ENCODE measurements at places on chromosomes 7 and 10.

GRCh38 chr7:2698581-2699288 lies 10.7 kb downstream of the AMZ1 start:
- DNase-seq = no peak

DNA sequence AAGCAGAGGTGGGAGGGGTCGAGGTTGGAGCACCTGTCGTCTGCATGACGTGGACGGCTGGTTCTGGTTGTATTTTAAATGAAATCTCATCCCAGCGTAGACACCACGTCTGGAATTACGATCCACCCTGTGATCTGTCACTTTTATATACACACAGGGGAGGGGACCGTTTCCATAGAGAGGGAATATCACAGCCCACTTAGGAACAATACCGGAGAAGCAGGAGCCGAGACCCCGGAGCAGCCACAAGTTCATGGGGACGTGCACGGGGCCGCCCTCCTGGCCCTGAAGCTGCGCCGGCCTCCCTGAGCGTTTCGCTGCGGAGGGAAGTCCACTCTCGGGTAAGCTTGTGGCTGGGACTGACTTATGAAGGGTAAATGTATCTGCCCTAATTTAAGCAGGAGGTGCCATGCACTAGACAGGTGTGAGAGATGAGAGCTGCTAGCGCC lies at the start of gene UCN3:
Gene UCN3 (plus strand): TSS at position 77 of the 449 bp plus-strand sequence. CDS start 8,755 bp downstream, outside the sequence.
- no peak for DNase-seq

DNA sequence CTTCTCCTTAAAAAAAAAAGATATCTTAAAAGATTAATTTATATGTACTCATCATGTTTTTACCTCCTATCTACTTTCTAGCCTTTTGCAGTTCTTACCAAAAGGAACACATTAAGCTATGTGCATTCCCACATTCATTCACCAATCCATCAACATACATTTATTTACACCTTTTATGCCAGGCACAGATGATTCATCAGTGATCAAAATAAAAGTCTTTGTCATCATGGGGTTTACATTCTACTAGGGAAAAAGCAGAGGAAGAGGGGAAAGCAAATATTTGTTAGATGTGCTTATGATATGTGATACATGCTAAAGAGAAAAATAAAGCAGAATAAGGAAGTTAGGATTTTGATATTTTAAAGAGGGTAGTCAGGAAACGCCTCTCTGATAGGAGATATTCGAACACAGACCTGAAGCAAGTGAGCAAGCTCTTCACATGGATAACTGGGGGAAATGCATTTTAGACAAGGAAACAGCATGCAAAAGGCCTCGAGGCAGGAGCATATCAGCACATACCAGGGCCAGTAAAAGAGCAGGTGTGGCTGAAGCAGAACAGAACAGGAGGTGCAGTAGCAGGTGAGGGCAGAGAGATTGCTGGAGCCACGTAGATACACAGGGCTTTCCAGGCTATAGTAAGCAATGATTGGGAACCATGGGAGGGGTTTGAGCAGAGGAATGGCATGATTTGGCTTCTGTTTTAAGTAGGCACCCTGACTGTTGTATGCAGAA lies 67.4 kb downstream of the REEP3 start:
- DNase-seq = no peak

DNA sequence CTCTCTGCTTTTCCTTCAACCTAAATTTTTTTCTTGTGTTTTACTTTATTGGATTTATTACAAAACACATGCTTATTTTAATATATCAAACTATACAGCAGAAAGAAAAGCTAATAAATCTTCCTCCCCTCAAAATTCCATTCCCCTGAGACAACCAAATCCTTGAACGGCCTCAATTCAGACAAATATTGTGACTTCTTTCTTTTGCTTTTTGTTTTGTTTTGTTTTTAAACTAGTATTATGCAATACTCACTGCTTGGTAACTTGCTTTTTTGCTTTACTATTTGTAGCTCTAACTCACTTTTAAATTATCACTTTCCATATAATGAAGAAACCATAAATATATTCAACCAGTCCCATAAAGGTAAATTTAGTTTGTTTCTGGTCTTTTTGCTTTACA lies 59.4 kb upstream of the CDK1 start:
- no peak for DNase-seq

DNA sequence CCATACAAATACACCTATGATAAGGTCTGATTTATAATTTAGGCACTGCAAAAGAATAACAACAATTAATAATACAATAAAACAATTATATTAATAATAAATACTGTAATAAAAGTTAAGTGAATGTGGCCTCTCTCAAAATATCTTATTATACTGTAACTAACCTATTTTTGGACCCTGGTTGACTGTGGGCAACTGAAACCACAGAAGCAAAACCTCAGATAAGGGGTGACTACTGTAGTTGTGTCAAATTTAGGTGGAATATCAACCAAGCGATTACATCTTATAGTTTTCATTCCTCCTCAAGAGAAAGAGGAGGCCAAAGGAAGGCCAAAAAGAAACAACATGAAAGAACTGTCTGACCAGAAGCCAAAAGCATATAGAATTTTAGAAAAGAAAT lies 103.9 kb downstream of the SKAP2 start:
- no peak for DNase-seq

GRCh38 chr7:155746188-155746587 lies 66.1 kb downstream of the SHH start:
- DNase-seq = no peak

DNA sequence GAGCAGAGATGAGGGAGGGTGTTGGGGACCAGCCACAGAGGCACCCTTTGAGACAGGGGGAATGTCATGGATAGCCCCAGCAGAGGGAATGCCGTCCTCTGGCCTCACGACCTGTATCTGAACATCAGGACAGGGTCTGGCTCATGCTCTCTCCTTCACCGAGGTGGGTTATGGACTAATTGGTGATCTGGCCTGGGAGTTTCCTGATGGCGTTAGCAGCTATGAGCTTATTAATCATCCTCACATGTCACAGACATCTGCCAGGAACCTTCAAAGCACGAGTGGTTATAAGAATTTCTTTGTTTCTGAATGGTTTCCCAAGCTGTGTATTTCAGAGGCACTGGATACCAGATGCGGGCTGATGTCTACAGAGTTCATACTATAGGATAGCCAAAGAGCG lies 6.9 kb downstream of the CPA4 start:
- no peak for DNase-seq

- DNase-seq = no peak
These were observed 509.8 kb downstream of the SUGCT start for GRCh38 chr7:40644454-40645188.

- no peak for DNase-seq
These were observed 102.1 kb upstream of the ANLN start for GRCh38 chr7:36287371-36288241.

DNA sequence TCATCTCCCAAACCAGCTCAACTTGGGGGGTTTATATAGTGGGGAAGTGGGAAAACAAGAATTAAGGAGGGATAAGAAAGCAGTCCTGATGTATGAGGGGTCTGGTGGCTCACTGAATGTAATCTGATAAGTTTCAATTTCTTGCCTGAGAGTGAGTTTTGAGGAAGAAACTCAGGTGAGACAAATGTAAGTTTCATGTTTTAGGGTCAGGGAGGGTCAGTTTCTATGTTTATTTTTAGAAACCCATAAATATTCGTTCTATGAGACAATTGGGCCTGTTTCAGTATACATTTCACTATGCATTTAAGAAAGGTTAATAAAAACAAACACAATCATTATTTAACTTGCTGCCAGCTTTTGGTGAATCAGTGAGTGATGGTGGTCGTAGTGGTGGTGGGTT lies 128.0 kb upstream of the MBL2 start:
- no peak for DNase-seq

DNA sequence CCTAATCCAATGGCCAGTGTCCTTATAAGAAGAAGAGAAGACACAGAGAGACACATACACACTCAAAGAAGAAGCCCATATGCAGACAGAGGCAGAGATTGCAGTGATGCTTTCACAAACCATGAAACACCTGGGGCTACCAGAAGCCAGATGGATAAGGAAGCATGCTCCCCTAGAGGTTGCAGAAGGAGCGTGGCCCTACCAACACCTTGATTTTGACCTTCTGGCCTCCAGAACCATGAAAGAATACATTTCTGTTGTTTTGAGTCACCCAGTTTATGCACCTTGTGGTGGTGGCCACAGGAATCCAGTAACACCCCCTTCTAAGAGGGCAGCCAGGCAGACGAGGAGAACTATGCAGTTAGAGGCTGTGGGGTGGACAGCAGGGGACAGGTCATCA lies 43.5 kb downstream of the AOC1 start:
- no peak for DNase-seq

DNA sequence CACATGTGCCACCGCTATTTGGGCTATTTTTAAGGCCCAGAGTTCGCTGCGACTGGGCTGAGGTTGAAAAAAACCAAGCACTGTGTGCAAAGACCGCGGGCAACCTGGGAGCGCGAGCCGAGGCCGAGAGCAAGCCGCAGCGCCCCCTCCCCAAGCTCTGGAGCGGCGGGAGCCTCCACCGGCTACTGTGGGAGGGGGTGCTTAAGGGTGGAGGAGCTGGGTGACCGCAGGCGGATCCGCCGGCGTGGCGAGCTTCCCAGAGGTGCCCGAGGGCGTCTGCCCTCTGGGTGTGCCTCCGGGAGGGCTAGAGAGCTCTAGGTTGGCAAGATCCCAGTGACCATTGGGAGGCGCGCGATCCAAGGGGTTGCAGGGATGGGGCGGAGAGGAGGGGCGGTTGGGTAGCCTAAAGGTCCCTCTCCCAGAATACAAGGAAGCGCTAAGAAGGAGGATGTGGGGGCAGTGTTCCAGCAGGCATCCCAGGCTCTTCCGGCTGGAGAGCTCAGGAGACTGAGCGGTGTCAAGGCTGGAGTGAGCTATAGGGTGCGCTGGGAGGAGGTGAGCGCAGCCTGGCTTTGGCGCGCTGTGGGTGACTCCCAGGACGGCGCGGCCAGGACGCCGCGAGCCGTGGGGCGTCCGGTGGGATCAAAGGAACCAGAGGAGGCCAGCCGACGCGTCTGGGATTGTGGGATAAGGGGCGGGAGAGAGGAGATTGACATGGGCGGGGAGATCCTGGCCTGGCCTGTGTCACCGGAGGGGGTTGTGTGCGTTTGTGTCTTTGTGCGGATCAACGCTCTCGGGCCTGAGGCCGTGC lies 8.0 kb downstream of the DLX5 start:
- DNase-seq = no peak

DNA sequence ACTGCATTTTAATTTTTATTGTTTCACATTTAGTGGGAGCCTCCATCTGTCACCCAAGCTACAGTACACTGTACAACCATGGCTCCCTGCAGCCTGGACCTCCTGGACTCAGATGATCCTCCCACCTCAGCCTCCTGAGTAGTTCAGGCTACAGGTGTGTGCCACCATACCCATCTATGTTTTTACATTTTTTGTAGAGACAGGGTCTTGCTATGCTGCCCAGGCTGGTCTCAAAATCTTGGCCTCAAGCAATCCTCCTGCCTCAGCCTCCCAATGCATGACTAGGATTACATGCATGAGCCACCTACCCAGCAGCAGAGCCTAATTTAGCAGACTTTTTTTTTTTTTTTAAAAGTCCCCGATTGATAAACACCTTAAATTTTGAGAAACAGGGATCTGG lies 5.6 kb downstream of the PIP4K2A start:
- no peak for DNase-seq

- no peak for DNase-seq
These were observed 156.9 kb upstream of the GDF10 start for GRCh38 chr10:47143072-47143471.

DNA sequence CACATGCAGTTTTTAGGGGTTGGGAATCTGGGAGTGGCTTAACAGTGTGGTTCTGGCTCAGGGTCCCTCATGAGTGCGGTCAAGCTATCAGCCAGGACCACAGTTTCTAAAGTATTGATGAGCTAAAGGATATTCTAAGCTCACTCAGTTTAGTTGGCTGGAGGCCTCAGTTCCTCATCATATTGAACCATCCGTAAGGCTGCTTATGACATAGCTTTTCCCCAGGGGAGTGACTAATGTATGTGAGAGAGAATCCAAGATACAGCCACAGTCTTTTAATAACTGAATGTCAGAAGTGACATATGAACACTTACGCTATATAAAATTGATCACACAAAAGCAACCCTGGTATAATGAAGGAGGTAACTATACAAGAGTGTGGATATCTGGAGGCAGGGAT lies 245.3 kb downstream of the POLR1F start:
- no peak for DNase-seq

GRCh38 chr7:30245913-30246312 lies 38.5 kb upstream of the ZNRF2 start:
- no peak for DNase-seq

GRCh38 chr7:151819866-151820265 lies 57.0 kb downstream of the PRKAG2 start:
- DNase-seq = no peak

DNA sequence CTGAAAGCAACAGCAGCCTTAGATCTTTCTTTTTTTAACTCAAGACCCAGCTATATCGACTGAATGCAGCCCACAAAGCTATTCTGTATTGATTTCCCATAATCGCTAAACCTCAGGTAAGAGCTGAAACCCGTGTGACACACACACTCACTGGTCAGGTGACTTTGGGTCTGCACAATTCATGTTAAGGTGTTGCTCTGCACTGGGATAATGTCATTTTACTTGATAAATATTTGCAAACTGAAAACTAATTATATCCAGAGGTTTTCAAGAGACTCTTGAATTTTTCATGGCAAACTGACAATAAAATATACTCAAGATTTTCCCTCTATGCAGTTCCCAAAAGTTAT lies 33.1 kb downstream of the SCRN1 start:
- DNase-seq = no peak

DNA sequence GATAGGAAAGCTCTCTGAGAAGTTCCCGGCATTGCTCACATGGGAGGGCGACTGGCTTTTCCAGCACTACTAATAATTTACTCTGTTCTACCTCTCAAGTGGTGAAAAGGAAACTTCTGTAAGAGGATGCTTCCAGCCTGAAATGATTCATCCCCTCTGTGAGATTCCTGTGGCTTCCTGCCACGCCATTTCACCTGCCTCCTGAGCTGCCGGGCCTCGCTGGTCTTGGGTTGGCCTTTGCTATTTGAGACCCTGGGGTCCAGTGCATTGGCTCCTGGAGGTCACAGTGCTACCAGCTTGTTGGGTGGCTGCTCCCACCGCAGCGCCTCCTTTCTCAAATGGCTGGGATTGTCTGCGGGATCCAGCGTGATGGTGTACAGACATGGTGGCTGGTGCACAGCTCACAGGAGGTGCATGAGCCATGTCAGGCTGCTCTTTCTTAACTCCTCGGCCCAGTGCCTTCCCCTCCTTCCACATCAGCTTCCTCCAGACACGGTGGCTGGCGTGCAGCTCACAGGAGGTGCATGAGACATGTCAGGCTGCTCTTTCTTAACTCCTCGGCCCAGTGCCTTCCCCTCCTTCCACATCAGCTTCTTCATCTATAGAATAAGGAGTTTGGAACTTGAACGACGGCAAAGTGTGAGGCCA lies 42.9 kb upstream of the PCBD1 start:
- DNase-seq = peak; percentile 8

GRCh38 chr7:36278069-36278619 lies 111.5 kb upstream of the ANLN start:
- no peak for DNase-seq

- DNase-seq = peak; percentile 89
These were observed 107.1 kb downstream of the RAB18 start for GRCh38 chr10:27611236-27611635.

Measured in GM04504 (cell line).